ENCODE measurements at places on chromosomes 7 and 10. TPM values are rescaled to one million over a fixed set of nuclear protein-coding genes. Genes with fewer than 3 reads are reported as not detected.

GRCh38 chr10:71264345-71265200 lies 52.2 kb downstream of the UNC5B start:
- no peak for DNase-seq

DNA sequence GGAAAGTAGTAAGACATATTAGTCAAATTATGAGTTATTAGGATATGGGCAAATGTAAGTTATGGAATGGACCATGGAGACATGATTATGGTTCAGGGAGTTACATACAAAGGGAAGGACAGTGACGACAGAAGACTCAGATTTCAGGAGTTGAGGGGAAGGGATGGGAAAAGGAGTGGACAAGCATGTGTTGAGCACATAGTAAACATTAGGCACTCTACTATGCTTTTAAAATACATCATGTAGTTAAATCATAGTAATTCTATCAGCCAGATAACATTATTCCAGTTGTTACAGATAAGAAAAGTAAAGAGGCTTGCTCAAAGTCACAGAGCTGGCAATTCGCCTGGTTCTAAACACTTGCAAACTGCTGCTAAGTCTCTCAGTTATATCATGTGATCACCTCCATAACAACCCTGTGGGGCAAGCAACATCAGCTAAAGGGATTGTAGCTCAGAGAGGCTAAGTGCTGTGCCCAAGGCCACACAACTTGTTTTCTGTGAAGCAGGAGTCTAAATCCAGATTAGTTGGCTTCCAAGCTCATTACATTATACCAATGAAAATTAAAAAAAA lies 115.2 kb upstream of the MDFIC start:
- no peak for DNase-seq

- no peak for DNase-seq
Observed at GRCh38 chr7:85320699-85321476, 134.0 kb upstream of the SEMA3D start.

GRCh38 chr7:128791972-128792327 lies 182 bp downstream of the CCDC136 start:
- no peak for DNase-seq

The CLDN15 gene
- total RNA-seq: 17.3 TPM

The PLEKHS1 gene
- total RNA-seq: not detected

DNA sequence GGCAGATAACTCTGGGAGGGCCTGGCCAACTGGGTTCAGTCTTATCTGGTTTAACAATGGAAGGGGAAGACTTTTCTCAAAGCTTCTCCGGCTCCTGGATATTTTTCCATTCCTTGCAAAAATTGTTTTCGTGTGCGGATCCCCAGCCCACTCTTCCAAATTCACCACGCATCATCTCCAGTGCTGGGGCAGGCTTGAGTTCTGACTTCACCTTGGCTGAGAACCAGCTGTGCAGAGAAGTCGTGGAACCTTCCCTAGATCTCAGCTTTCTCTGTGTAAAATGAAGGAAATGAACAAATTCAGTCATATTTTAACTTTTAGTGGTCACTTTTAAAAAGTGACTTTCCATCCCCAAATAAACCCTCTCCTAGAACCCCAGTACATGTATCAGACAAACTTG lies 297.0 kb downstream of the TCF7L2 start:
- DNase-seq: no peak

DNA sequence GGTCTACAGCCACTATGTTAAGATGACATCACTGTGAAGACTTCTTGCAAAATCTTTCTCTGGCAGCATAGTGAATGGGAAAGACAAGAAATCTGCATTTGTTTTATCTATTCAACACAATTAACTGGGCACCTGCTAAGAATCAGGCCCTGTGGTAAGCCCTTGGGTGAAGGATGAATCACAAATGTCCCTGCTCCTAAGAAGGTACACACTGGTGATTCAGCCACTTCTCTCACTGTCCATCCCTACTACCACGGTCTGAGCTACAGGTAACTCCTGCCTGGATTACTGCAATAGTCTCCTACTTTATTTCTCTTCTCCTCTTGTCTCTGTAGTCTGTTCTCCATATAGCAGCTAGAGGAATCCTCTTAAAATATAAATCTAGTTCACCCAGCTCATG lies 116.1 kb downstream of the HIBADH start:
- DNase-seq: no peak

The ZNF511 gene
- total RNA-seq: 55.6 TPM

DNA sequence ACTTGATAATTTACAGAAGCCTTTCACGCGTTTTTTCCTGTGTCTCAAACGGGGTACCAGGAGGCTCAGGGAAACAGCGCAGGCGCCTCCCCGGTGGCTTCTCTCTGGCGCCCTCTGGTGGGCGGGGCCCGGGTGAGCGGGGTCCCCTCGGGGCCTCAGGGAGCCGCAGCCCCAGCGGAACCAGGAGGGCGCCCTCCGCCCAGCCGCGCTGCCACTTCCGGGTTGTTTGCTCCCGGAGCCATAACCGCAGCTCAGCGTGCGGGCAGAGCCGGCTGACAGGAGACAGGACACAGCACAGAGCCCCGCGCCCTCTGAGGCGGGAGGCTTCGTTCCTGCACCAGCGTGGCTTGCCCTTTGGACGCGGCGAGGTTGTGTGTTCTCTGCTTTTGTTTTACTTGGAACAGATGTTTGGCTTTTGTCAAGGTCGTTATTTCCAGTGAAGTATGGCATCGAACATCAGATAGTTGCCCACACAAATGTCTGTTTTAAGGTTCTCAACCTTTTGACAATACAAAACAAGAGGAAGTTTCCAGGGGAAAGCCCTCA lies 6.9 kb upstream of the CYP2E1 start:
- DNase-seq: peak; percentile 98

GRCh38 chr7:129975309-129975708 lies 22.5 kb upstream of the UBE2H start:
- DNase-seq: no peak

DNA sequence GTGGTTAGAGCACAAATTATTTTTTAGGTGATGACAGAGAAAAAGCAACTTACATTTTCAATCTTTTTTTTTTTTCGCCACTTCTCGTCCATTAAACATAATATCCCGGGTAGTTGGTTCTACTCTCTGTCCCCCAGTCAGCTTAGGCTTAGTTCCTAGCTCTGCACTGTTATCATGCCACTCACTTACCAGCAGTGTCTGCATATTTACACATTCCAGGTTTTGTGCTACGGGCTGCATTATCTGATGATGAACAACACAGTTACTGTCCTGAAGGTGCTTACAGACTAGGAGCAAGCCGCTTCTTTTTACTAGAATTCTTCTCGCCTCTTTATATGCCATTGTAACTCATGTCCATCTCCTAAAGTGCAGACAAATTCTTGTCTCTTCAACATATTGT lies 121.8 kb upstream of the NPVF start:
- no peak for DNase-seq

The PPIA gene
- 2,757 TPM for total RNA-seq

DNA sequence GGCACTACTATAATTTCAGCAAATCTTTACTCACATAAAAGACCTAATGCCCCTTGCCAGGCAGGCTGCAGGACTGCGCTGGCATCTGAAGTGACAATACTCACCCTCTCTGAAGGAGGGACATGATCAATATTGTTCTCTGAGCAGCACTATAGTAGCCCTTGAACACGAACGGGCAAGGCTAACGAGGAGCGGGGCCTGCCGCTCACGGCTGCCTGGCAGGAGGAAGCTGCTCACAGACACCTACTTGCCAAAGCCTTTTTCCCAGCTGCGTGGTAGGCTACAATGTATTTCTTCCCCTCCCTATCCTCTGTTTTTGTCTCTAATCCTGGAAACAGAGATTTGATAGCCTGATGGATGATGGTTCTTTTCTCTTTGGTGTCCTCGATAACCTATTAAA lies 19.9 kb downstream of the PUS7 start:
- no peak for DNase-seq

The SFXN4 gene
- total RNA-seq: 40.2 TPM

GRCh38 chr10:42963312-42963711 lies 113.6 kb upstream of the RET start:
- no peak for DNase-seq
